ENCODE measurements at places on chromosomes 4 and X. TPM values are rescaled to one million over a fixed set of nuclear protein-coding genes. Genes with fewer than 3 reads are reported as not detected.

- no peaks in the 10 kb centered on the region for H3K27me3 ChIP-seq
- no peaks in the 10 kb centered on the region for H3K36me3 ChIP-seq
- H3K27ac ChIP-seq, result no peak overlapping the region
Observed at GRCh38 chr4:124666496-124666895, 46.0 kb downstream of the ANKRD50 start.

DNA sequence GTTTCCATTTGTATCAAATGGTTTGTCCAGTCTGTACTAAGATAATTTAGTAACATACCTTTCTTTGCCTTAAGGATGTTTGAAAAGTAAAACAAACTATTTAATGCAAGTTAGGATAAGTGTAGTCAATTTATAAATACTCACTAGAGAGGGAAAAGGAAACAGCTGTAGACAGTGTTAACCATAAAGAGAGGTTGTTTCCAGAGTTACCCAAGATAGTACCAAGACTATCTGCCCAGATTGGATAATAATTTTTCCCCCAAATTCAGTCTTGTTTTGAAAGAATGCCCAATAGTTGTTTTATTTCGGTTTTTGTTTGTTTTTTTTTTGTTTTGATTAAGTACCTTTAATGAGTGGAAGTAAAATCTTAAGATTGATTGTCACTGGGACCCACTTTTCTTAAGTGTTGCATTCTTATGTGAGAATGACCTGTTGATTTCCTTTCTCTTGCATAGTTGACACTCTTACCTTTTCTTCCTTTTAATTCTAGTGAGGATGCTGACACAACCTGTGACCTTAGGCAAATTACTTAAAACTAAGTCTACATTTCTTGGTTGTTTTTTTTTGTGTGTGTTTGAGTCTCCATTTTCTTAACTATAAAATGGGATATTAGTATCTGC is 12.8 kb downstream of the AFF1 start:
- H3K4me1 ChIP-seq, result peaks cover 37% of the 10 kb centered on the region
- no peak for DNase-seq
- H3K27me3 ChIP-seq, result no peaks in the 10 kb centered on the region
- peaks cover 19% of the 10 kb centered on the region for H3K36me3 ChIP-seq

GRCh38 chr4:40699648-40700047 is 50.1 kb upstream of the NSUN7 start:
- H3K27ac ChIP-seq, result no peak overlapping the region
- H3K27me3 ChIP-seq, result no peaks in the 10 kb centered on the region
- H3K4me3 ChIP-seq, result no peak overlapping the region
- no peak for DNase-seq
- H3K4me1 ChIP-seq, result peaks cover 8% of the 10 kb centered on the region

The AMOT gene
- total RNA-seq, result 31.0 TPM

The CFAP99 gene
- total RNA-seq, result 1.3 TPM

The GSPT2 gene
- 8.8 TPM for total RNA-seq

DNA sequence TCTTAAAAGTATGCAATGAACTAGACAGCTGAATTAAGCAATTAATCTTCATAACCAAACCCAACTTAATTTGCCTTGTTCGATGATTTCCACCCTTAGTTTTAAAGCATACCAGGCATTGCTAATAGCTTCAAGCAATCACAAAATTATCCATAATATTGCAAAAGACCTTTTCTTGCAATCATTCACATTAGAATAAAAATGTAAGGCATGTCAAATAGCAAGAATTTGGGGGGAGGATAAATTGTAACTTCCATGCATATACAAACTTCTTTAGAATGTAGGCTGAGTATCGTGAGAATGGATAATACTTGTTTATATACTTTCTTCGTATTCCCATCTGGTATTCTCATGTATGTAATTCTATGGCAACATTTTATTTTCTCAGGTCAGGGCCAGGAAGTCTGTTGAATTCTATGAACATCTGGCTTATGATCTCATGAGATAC is 28.7 kb upstream of the BMP2K start:
- peaks cover 18% of the 10 kb centered on the region for H3K4me1 ChIP-seq
- H3K27me3 ChIP-seq, result no peaks in the 10 kb centered on the region
- H3K4me3 ChIP-seq, result no peak overlapping the region
- no peak overlapping the region for H3K27ac ChIP-seq
- H3K36me3 ChIP-seq, result no peaks in the 10 kb centered on the region

- no peak overlapping the region for H3K27ac ChIP-seq
- H3K4me3 ChIP-seq, result no peak overlapping the region
- DNase-seq, result no peak
- no peaks in the 10 kb centered on the region for H3K36me3 ChIP-seq
- H3K27me3 ChIP-seq, result no peaks in the 10 kb centered on the region
- H3K4me1 ChIP-seq, result peaks cover 46% of the 10 kb centered on the region
Observed at GRCh38 chr4:70713453-70714078, 8.2 kb upstream of the RUFY3 start.

DNA sequence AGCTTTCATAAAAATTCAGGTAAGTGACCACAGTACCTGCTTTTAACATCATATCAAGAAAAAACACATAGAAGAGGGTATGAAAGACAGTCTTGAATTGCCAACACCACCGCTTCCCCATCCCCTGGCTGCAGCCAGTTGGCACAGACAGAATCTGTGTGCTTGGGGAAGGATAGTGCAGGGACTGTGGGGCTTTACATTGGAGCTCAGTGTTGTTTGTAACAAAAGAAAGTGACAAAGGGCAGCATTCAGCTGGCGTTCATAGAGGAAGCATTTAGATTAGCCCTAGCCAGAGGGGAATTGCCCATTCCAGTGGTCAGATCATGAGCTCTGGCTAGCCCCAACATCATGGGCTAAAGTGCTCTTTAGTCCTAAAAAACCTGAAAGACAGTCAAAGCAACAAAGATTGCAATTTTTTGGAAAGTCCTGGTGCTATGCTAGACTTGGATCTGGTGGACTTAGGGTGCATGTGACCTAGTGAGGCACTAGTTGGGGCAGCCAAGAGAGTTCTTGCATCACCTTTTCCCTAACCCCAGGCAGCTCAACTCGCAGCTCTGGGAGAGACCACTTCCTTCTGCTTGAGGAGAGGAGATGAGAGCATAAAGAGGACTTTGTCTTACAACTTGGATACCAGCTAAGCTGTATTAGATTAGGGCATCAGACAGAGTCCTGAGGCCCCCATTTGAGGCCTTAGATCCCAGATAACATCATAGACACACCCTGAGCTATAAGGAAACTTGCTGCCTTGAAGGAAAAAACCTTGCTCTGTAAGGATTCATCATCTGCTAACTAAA is 1602.4 kb upstream of the ADGRL3 start:
- H3K27ac ChIP-seq, result no peak overlapping the region
- H3K4me3 ChIP-seq, result no peak overlapping the region
- H3K4me1 ChIP-seq, result no peaks in the 10 kb centered on the region

The RNF4 gene
- total RNA-seq, result 46.2 TPM

The RENBP gene
- 44.7 TPM for total RNA-seq

The VGLL1 gene
- total RNA-seq, result not detected

The TLR3 gene
- total RNA-seq, result 24.6 TPM

The TEX13B gene
- total RNA-seq, result not detected

GRCh38 chrX:96705905-96706304 is 21.3 kb downstream of the DIAPH2 start:
- H3K27me3 ChIP-seq, result no peaks in the 10 kb centered on the region
- H3K4me1 ChIP-seq, result no peaks in the 10 kb centered on the region
- H3K36me3 ChIP-seq, result no peaks in the 10 kb centered on the region
- no peak overlapping the region for H3K4me3 ChIP-seq
- H3K27ac ChIP-seq, result no peak overlapping the region
- DNase-seq, result no peak

GRCh38 chr4:168656055-168656660 is 159.3 kb downstream of the PALLD start:
- no peaks in the 10 kb centered on the region for H3K27me3 ChIP-seq
- no peak for DNase-seq
- H3K4me1 ChIP-seq, result no peaks in the 10 kb centered on the region
- H3K36me3 ChIP-seq, result no peaks in the 10 kb centered on the region

DNA sequence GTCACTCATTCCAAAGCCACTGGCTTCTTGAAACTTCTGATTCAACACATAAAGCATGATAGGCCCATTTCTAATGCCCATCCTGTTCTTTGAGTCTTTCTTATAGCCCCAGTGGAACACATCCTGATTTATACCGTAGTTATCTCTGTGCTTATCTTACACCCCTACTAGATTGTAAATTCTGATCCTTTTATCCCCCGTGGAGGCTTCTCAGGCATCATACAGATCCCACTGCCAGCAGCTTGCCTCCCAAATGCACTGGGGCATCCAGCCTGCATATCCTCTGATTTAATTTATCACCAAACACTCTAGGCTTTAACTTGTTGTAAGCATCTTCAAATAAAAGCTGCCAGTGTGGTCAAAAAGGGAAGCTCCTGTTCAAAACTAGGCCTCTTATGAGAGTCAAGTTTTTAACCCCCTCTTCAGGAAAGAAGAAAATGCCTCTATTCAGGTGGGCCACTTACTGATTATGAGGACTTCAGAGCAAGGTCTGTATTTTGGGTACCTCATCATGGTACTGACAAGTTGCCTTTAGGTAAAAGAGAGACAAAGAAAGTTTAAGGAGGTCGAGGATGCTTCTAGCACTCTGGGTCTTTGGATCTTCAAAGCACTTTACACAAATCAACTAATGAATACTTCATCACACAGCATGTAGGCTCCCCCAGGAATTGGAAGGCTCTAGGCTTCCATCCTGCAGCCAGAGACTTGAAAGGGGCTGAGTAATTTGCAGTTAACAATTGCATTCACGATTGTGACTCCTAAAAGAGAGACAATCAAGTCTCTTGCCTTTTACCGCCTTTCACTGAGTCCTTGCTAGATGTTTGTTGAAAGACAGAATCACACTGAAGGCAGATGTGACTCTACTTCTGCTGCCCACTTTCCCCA is 95.8 kb upstream of the LDB2 start:
- no peaks in the 10 kb centered on the region for H3K4me1 ChIP-seq
- H3K36me3 ChIP-seq, result no peaks in the 10 kb centered on the region
- no peaks in the 10 kb centered on the region for H3K27me3 ChIP-seq
- no peak overlapping the region for H3K27ac ChIP-seq
- DNase-seq, result no peak

The TACC3 gene
- 20.3 TPM for total RNA-seq

- H3K4me1 ChIP-seq, result no peaks in the 10 kb centered on the region
- no peaks in the 10 kb centered on the region for H3K27me3 ChIP-seq
- no peak overlapping the region for H3K27ac ChIP-seq
- DNase-seq, result no peak
Observed at GRCh38 chr4:110278127-110278526, 79.7 kb upstream of the ELOVL6 start.

- no peaks in the 10 kb centered on the region for H3K36me3 ChIP-seq
- no peak overlapping the region for H3K4me3 ChIP-seq
- no peaks in the 10 kb centered on the region for H3K4me1 ChIP-seq
- H3K27me3 ChIP-seq, result no peaks in the 10 kb centered on the region
- DNase-seq, result no peak
Observed at GRCh38 chr4:23911675-23912455, 22.0 kb upstream of the PPARGC1A start.

- H3K36me3 ChIP-seq, result no peaks in the 10 kb centered on the region
- DNase-seq, result peak; percentile 24
- H3K27me3 ChIP-seq, result peaks cover 58% of the 10 kb centered on the region
- H3K4me3 ChIP-seq, result peak overlapping the region; percentile 23
- peak overlapping the region; percentile 37 for H3K27ac ChIP-seq
- H3K4me1 ChIP-seq, result peaks cover 20% of the 10 kb centered on the region
Observed at GRCh38 chr4:56655627-56656345, 25.3 kb downstream of the HOPX start.

The KCNE5 gene
- 0.84 TPM for total RNA-seq

DNA sequence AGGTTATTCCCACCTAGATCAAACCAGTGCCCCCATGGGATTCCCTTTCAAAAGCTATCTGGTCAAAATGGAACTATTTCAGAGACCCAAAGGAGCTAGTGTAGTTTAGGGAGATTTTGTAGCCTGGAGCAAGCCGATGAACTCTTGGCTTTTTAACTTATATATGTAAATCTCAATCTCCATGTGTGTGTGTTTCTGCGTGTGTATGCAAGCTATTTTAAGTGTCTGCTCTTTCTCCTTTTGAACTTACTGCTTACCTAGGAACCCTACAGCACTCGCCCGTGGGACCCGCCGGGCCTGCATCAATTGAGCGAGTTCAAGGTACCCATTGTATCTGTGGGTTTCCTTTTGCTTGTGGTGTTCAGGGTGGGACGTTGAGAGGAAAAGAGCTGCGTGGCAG is 10.4 kb downstream of the CSTF2 start:
- no peak for DNase-seq
- H3K27me3 ChIP-seq, result peaks cover 7% of the 10 kb centered on the region
- no peak overlapping the region for H3K27ac ChIP-seq
- H3K36me3 ChIP-seq, result no peaks in the 10 kb centered on the region

DNA sequence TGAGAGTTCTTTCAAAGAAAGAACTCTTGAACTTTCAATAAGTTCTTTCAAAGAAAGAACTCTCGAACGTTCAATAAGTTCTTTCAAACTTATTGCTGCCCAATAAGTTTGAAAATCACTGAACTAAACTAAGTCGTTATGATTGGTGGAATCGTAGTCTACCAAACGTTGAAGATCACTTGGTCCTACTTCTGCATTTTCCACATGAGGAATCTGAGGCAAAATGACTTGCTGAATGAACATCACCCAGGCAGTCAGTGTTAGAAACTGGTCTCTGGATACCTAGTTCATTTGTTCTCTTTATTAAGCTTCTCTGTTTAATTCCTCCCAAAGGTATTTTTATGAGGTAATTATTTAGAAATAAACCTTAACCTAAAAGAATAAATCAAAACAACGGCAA is 7.1 kb upstream of the CNOT6L start:
- no peak for DNase-seq
- H3K27me3 ChIP-seq, result no peaks in the 10 kb centered on the region
- no peaks in the 10 kb centered on the region for H3K36me3 ChIP-seq
- peaks cover 16% of the 10 kb centered on the region for H3K4me1 ChIP-seq
- no peak overlapping the region for H3K27ac ChIP-seq

The BEND4 gene
- 0.42 TPM for total RNA-seq

The CLDN34 gene
- total RNA-seq, result not detected

GRCh38 chrX:119745283-119745848 is 13.0 kb upstream of the SOWAHD start:
- DNase-seq, result no peak
- H3K4me3 ChIP-seq, result no peak overlapping the region

The GUCY1B1 gene
- total RNA-seq, result 23.2 TPM

The CYLC1 gene
- total RNA-seq, result not detected

GRCh38 chrX:57918750-57919436 is 8.6 kb upstream of the ZXDA start:
- no peak overlapping the region for H3K27ac ChIP-seq
- no peaks in the 10 kb centered on the region for H3K36me3 ChIP-seq
- H3K4me1 ChIP-seq, result no peaks in the 10 kb centered on the region
- no peak overlapping the region for H3K4me3 ChIP-seq
- no peak for DNase-seq
- peaks cover 5% of the 10 kb centered on the region for H3K27me3 ChIP-seq

The UGT2B15 gene
- total RNA-seq, result not detected

DNA sequence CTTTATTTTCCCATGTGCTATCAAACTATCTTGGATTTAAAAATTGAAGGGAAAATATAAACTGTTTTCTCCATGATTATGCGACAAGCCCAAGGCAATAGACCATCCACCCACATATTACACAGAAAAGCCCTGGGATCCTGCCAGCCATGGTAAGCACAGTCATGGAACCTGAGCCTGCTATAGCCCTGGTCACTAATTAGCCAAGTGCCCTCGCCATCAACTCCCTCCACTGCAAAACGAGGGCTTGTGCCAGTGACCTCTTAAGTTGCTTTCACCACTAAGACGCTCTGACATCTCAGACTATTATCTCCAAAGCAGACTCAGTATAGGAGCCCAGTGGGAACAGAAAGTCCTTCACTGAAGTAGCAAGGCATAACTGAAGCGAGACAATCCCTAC is 69.2 kb downstream of the NLGN4X start:
- no peak for DNase-seq
- H3K4me3 ChIP-seq, result no peak overlapping the region
- no peaks in the 10 kb centered on the region for H3K4me1 ChIP-seq
- no peaks in the 10 kb centered on the region for H3K36me3 ChIP-seq

The ASB5 gene
- not detected for total RNA-seq

GRCh38 chr4:175944126-175944910 is 121.3 kb upstream of the WDR17 start:
- H3K27me3 ChIP-seq, result no peaks in the 10 kb centered on the region
- no peak for DNase-seq
- H3K4me1 ChIP-seq, result peaks cover 8% of the 10 kb centered on the region
- no peak overlapping the region for H3K4me3 ChIP-seq

Data from left lung (tissue), 14 donors.